ENCODE measurements at places on chromosomes 4 and X. TPM values are rescaled to one million over a fixed set of nuclear protein-coding genes. Genes with fewer than 3 reads are reported as not detected.

Gene UGT2A3
- total RNA-seq: not detected

Gene HPRT1
- 15.6 TPM for total RNA-seq

Gene TBX22
- total RNA-seq: not detected

Gene SPP1
- total RNA-seq: 0.18 TPM

Gene GPC4
- 0.54 TPM for total RNA-seq

Gene CENPI
- total RNA-seq: 24.2 TPM

DNA sequence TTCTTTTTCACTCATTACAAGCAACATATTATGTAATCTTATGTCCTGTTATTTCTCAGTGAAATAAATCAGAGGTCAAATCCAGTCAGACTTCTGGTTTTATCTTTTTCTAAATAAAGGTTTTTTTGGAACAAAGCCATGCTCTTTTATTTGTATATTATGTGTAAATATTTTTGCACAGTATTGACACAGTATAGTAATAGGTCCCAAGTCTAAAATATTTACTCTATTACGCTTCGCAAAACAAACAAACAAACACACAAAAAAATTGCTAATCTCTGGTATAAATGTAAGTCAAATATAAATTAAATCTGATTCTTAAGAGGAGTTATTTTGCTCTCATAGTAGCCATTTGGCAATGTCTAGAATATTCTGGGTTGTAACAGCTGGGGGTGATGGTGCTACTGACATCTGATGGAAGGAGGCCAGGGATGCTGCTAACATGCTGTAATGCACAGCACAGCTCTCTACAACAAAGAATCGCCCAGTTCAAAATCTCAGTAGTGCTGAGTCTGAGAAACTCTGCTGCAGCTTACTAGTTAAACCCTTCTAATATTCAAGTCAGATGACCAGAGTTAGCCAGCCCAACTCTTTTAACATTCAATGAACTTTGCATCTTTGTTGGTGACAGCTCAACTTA lies 602.1 kb downstream of the RAB28 start:
- DNase-seq: no peak

DNA sequence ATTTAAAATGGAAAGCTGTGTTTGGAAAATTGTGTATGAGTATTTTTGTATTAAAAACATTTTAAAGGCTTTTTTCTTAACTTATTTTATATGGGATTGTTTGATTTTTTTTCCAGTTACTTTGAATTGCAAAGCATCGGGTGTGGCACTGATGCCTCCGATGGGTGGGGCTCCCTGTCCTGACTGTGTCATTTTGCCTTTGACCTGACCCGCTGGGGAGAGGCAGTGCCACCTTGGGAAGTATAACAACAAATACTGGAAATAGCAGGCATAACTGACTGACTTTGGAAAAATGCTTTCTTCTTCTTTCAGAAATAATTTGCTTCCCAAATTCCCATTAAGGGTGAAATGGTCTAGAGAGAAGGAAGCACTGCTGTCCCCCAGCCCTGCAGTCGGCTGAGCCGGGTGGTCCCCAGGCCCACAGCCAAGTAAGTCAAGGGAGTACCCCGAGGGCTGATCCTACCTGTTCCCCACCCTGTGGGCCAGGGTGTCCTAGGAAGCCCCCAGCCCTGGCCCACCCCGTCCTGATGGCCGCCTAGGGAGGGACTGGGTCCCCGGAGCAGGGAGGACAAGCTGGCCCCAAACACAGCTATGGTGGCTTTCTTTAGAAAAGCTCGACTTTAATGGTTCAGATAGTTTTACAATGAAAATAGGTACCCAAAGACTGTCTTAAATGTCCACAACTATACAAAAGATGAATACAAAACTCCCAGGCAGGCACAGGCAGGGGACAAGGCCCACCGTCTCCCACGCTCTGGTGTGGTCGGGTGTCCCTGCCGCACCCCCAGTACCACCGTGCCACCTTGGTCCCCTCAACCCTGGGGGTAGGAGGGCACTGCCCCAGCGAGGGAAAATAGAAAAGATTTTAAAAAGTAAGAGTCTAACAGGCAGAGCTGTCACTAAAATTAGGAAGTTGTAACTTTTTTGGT lies 26.4 kb downstream of the NELFA start:
- no peak for DNase-seq

DNA sequence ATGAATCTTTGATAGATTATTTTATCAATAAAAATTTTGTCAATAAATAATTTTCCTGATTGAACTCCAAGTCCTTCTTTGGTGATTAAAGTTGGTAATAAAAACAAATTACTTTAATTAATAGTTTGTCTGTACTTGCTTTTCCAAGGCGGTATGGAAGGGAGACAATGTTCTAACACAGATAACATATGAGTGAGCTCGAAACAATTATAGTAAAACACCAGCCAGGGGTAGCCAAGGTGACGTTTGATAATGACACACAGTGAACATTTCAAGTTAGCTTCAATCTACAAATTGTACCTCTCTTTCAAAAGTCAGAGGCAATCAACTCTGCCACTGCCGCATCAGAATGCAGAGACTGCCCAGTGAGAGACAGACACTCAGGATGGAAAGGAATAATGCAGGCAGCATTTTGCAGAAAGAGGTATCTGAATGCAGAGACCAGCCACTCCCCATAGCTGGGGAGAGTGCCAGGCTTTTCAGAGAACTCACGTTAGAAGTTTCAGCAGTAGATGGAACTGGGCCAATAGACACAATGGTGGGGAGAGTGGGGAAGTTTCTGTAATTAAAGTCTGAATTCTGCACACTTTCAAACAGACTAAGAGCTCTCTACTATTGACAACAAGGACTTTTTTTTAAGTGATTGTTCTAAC lies 18.1 kb upstream of the ATOH1 start:
- no peak for DNase-seq

GRCh38 chrX:112819813-112820212 lies 20.8 kb downstream of the AMOT start:
- no peak for DNase-seq

GRCh38 chr4:2281575-2282343 lies 19.9 kb upstream of the MXD4 start:
- no peak for DNase-seq

GRCh38 chr4:33911959-33912358 lies 2332.4 kb downstream of the ARAP2 start:
- DNase-seq: no peak

DNA sequence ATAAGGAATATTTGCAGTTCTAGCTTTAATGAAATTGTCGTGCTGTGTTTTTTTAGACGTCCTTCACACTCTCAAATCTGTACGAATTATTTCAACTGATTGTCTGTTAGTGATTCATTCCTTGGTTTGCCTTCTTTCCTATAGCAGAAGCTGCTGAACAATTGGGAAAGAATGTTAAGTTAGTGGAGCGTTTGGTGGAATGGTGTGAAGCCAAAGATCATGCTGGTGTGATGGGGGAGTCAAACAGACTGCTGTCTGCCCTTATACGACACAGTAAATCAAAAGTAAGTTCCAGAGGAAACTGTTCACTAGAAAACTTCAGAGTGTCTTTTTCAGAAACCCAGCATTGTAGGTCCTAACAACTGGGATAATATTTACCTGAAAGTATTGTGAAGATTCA lies 159.9 kb downstream of the RAP1GDS1 start:
- DNase-seq: peak; percentile 77

- DNase-seq: no peak
Observed at GRCh38 chr4:4666187-4666586, 124.3 kb upstream of the STX18 start.

GRCh38 chr4:48065587-48066052 lies 49.0 kb downstream of the NIPAL1 start:
- DNase-seq: no peak

DNA sequence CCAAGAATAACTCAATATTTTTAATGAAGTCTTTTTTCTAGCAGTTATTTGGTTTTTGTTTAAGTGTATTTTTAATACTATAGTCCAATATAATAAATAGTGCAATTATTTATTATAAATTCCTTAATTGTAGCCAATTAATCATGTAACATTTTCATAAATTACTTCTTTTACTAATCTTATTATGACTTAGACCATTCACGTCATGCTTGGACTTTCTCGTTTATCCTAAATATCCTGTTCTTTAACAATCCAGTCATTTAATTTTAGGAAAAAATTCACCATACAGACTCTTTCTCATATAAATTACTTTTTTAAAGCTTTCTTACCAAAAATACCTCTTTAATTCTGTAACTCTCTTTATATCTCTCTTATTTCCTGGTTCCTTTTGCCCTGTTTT lies 350.1 kb downstream of the AR start:
- DNase-seq: peak; percentile 3

DNA sequence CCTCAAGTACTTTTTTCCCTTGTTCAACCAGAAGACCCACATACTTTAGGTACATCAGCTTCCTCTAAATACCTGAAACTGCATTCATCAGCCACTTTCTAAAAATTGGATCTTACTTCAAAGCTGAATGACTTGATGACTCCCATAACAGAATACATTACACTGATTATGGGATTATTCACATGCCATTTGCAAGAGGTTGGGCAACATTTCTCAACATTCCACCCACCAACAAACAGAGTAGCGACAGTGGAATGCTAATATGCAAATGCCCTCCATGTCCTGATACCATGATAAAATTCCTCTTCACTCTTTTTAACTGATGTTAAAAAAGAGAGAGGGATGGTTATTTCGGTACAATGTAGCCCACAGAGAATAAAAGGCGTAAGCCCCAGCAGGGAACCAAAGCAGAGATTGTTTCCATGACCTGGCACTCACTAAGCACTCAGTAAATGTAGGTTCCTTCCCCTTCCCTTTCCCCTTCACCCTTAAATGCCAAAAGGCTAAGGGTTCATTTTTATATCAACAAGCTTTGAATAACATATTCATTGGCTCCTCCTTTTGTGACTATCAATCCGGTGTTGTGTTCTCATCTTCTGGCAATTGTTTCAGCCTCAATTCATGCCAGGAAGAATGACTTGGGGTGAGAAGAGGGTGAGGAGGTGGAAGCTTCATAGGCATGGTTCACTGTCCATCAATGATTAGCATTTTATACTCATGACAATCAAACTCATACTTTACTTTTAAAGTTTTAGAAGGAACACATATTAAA lies 317.2 kb downstream of the DHX15 start:
- peak; percentile 48 for DNase-seq

DNA sequence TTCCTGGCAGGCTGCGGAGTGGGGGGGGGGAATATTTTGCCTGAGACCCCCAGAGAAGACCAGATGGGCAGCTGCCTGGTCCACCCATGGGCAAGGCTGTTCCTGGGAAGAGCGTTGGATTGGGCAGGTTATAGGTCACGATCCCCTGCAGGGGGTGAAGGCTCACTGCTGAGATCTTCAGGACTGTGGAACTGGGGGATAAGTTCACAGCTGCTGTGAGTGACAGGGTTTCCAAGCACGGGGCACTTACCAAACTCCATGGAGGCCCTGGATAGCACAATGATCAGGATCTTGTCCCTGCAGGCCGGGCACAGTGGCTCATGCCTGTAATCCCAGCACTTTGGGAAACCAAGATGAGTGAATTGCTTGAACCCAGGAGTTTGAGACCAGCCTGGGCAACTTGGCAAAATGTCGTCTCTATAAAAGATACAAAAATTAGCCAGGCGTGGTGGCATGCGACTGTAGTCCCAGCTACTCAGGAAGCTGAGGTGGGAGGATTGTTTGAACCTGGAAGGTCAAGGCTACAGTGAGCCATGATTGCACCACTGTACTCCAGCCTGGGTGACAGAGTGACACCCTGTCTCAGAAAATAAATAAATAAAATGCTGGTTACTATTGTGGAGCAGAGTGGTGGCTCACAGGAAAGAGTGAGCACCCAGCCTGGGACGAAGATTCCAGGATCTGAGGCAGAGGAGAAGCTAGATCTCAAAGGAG lies 68.0 kb upstream of the HELT start:
- no peak for DNase-seq

DNA sequence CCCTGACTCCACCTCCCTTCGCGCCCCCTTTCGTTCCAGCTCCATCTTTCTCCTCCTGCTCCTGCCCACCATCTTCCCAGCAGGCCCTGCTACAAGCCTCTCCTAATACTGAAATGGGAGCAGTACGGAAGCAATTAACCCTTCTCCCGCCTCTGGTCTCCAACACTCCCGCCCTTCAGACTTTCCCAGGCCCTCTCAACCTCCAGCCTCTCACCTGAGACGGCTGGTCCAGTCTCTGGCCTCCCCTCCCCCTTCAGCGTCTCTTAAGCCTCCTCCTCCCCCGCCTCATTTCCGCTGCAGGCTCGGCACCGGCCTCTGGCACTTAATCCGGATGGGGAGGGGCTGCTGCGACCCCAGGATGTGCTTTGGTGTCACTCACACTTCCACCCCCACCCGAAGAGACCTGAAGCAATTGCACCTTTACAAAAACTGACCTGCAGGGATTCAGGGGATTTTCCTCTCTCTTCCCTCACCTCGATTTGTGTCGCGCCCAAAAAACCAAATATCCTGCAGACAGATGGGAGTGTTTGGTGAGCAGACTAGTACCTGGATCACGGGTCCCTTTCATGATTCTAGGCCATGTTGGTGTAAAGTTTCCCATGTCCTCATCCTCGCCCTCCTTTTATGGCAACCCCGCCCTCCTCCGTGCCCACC lies 657 bp downstream of the TCEAL8 start:
- DNase-seq: peak; percentile 23

DNA sequence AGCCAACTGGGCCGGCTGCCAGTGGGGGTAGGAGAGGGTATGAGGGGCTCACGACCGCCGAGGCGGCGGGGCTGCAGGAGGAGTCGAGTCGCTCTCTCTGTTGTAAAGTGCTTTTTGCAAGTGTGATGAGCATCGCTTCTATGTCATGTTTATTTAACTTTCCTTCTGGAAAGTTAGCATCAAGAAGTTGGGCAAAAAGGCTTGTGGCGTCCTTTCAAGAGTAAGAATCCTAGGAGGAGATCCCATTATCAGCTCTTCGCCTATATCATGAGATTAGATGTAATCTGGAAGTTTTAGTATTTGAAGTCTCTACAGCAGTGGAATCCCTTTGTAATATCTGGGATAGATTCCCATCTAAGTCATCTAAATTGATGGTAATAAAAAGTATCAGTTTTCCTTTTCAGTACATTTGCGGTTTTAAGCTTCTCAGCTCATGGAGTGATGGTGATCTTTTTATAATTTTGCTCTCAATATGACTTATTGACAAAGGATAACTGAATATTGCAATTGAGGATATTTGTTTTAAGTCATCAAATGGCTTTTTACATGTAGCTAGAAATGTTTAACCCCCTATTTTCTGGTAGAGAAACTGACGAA lies 1.7 kb downstream of the GALNT7 start:
- no peak for DNase-seq

GRCh38 chr4:147831551-147832171 lies 99.8 kb downstream of the ARHGAP10 start:
- DNase-seq: peak; percentile 93

DNA sequence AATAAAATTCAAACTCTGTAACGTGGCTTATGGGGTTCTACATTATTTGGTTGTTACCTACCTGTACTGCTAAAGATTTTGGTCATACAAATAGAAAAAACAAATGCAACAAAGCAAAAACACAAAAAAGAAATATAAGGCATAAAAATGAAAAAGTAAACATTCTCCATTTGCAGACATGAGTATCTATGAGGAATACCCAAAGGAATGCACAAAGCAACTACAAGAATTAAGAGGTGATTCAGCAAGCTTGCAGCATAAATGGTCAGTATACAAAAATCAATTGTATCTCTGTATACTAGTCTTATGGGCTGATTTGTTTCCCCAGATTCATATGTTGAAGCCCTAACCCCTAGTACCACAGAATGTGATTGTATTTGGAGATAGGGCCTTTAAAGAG lies 3.6 kb upstream of the PDE5A start:
- DNase-seq: peak; percentile 85

Measured in IMR-90 (cell line).